Testis (tissue), 5 donors: ENCODE measurements at places on chromosomes 7 and 10. TPM values are rescaled to one million over a fixed set of nuclear protein-coding genes. Genes with fewer than 3 reads are reported as not detected.

Gene ELN
- 35.2 TPM for total RNA-seq

Gene SLC18A3
- total RNA-seq: not detected

Gene PNLIPRP3
- total RNA-seq: not detected

Gene SORCS1
- total RNA-seq: 9.6 TPM

Gene PTCD1
- total RNA-seq: 13.6 TPM

Gene UNC5B
- 44.4 TPM for total RNA-seq

Gene RNLS
- 27.1 TPM for total RNA-seq

Gene ITGB1
- 158 TPM for total RNA-seq

Gene VDAC2
- 105 TPM for total RNA-seq

Gene CRYGN
- total RNA-seq: 0.62 TPM

- DNase-seq: no peak
These were observed 167.3 kb downstream of the TNS3 start for GRCh38 chr7:47414342-47415317.

- DNase-seq: no peak
These were observed 246.5 kb downstream of the KIAA1217 start for GRCh38 chr10:24455447-24455846.

- no peak for DNase-seq
These were observed 61.8 kb upstream of the DOCK1 start for GRCh38 chr10:126843299-126843934.

DNA sequence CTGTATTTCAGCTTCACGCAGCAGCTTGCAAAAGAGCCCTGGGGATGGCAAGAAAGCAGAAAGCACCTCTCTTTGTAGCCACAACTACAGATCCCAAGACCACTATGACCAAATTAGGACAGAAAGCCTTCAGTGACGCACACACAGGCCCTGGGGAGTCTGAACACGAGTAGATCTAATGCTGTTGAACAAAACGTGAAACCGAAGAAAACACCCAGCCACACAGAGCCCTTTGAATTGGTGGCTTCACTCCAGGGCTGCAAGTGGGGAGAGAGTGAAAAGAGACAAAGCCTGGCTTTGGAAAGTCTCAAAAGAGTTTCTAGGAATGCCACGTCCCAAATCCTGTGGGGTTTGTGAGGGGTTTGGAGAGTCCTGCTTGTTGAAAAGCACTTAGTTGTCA is 28.4 kb downstream of the PLXNA4 start:
- no peak for DNase-seq

DNA sequence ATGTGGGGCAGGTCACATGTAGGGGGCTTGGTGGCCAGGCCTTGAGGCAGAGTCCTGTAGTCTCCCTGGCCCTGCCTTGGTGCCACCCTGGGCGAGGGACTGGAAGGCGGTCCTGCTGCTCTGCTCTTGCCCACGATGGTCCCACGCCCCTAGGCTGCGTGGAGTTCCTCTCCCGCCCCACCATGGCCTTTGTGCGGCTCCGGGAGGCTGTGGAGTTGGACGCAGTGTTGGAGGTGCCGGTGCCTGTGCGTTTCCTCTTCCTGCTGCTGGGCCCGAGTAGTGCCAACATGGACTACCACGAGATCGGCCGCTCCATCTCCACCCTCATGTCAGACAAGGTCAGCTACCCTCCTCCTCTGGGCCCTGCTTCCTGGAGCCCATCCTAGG is 10.0 kb downstream of the FASTK start:
- DNase-seq: no peak

DNA sequence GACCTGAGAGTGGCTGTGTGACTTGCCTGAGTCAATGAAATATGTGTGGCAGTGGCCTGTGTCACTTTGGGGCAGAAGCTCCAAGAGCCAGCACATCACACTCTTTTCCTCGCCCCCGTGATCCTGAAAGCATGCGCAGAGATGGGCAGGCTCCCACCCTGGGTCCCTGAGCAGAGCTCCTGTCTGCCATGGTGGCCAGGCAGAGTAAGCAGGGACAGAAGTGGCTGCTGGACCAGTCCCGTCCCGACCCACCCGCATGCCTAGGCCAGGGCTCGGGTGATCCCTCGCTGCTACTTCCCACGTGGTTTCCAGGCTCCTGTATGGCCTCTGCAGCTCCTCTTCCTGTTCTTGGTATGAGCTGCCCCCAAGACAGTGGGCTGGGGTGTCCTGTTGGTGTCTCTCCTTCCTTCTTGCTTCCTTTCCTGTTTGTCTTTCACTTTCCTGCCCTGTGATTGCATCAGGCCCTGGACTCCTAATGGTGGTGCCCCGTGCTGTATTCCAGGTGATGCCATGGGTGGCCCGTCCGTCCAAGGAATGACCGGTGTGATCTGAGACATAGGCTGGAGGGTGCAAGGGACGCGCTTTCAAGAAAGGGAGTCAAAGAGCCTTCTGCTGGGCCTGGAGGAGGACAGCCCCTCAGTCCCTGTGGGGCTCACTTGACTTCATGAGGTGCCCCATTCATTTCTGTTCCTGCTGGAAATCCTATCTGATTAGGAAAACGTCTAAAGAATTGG is 71.4 kb upstream of the SHH start:
- no peak for DNase-seq

DNA sequence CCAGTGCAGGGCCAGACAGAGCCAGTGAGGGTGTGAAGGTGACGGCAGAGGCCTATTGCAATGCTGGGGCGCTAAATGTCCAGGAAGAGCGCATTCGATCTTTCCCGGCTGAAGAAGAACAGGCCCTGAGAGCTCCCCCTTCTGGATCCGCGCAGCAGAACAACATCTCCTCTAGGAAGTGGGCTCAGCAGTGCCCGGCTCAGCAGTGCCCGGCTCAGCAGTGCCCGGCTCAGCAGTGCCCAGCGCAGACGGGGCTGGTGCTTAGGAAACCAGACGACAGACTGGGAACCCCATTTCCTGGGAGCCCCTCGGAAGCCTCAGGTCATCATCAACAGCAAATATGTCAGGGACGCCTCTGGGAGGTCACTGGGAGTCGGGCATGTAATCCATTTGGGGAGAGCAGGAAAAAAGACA is 4.7 kb upstream of the NOS3 start:
- peak; percentile 85 for DNase-seq

GRCh38 chr10:26157734-26158133 is 58.8 kb upstream of the GAD2 start:
- DNase-seq: no peak
